NT2/D1 (cell line): ENCODE measurements at places on chromosomes 12 and 14.

DNA sequence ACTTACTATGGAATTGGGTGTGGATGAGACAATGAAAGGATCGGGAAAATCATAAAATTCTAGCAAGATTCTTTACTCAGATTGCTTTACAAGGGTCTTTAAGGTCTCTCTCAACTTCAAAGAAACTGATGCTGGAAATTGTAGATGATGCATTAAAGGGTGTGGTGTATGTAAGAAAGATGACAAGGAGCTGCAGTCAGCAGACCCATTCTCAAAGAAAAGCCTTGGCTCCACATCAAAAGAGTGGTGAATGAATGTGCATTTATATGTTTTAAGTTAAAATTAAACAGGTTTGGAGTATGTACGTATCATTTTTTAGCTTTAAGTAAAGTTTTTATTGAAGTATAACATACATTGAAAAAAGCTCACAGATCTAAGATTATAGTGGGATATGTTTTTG is 194.5 kb downstream of the C12orf75 start:
- DNase-seq, result no peak

DNA sequence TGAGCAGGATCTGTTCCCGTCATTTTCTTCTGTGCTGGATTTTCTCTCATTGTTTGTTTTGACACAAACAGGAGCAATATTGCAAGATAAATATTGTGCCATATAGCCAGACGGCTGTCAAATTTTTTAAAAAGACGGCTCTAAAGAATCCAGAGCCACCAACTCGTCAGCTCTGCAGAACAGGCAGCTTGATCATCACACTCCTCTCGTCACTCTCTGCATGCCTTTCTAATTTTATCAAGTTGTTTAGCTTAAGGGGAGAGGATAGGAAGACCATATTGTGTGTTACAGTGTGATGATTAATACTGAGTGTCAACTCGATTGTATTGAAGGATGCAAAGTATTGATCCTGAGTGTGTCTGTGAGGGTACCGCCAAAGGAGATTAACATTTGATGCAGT is 562.8 kb downstream of the GALC start:
- no peak for DNase-seq

- DNase-seq, result no peak
These were observed 53.5 kb downstream of the ANO6 start for GRCh38 chr12:45269412-45269751.

- no peak for DNase-seq
These were observed 49.2 kb downstream of the SYNE3 start for GRCh38 chr14:95467232-95467631.

DNA sequence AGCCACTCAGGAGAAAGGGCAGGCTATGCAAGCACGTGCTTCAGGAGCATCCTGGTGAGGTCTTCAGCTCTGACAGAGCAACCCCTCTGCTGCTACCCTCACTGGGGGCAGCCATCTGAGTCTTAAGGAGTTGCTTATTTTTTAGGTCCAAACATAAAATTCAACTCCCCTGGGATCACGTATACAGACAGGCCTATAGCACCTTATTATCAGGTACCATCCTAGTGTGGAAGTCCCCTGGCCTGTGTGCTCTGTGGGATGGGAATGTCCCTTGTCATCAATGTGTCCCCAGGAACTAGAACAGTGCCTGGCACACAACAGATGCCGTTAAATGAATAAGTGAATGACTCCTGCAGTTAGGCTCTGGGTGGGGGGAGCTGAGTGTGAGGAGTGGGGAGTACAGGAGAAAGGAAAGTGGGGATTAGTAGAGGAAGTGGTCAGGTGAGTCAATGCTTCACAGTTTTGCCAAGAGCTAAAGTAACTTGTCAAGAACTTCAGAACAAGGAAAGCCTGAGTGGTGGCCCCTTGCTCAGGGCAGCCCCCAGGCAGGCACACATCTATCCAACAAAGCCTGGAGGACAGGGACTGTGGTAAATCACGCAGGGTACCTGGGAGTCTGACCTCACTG is 33.5 kb downstream of the DAD1 start:
- DNase-seq, result no peak
